ENCODE measurements at places on chromosomes 5 and 9.

DNA sequence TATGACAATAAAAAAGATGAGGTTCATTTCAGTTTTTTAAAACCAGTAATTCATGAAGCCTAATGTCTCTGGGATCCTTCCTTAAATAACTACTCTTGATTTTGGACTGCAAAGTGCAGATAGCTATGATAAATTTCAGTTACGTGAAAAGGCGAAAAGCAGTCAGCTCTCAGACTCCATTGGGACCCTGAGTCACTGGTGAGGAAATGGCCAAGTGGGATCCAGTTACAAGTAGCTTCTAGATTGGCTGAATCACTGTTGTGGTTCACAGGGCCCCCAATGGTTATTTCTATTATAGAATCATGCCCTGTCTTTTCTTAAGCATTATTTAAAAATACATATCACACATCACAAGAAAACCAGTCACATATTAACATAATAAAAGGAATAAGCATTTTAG lies 31.1 kb upstream of the PPP3R2 start:
- peak; percentile 11 for DNase-seq

DNA sequence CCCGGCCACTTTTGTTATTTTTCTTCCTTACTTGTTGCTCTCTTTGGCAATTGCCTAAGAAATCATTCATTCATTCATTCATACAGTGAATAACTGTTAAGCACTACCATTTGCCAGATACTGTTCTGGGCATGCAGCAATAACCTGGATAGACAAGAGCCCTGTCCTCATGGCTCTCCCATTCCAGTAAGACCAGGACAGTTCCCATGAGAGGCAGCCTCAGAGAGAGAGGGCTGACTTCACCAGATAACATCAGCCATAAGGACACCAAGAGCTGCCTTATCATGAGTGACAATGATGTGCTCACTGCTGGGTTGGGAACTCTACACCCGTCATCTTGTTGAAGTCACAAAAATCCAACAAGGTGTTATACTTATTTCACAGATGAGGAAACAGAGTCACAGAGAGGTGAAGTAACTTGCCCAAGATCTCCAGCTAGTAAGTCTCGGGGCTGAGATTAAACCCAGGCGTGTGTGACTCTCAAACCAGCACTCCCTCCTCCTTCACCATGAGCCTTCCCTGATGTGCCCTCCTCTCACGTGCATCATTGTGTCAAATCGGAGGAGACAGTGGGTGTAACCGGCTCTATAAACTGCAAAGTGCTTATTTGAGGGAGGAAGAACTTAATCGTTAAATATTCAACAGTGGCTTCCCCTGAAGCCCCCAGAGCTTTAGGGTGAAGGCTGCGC lies 61.1 kb upstream of the TBC1D2 start:
- no peak for DNase-seq

DNA sequence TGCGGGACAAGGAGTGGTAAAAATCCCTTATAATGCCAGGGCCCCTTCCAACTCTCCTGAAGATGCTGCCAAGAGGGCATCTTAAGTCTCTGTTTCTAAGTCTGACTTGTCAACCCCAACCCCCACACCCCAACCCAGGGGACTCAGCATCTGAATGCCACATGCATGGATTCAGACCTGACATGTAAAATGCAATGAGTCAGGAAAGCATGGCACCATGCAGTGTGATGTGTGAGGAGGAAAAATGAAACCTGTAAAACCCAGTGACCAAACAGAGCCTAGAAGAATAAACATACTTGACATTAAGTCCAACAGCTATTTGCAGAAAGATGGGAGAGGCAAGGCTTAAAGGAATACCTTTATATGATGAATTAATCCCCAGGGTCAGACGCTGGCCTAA lies 112.4 kb downstream of the ASTN2 start:
- no peak for DNase-seq

- DNase-seq: no peak
These were observed 177.6 kb upstream of the ST8SIA4 start for GRCh38 chr5:101080462-101081240.

DNA sequence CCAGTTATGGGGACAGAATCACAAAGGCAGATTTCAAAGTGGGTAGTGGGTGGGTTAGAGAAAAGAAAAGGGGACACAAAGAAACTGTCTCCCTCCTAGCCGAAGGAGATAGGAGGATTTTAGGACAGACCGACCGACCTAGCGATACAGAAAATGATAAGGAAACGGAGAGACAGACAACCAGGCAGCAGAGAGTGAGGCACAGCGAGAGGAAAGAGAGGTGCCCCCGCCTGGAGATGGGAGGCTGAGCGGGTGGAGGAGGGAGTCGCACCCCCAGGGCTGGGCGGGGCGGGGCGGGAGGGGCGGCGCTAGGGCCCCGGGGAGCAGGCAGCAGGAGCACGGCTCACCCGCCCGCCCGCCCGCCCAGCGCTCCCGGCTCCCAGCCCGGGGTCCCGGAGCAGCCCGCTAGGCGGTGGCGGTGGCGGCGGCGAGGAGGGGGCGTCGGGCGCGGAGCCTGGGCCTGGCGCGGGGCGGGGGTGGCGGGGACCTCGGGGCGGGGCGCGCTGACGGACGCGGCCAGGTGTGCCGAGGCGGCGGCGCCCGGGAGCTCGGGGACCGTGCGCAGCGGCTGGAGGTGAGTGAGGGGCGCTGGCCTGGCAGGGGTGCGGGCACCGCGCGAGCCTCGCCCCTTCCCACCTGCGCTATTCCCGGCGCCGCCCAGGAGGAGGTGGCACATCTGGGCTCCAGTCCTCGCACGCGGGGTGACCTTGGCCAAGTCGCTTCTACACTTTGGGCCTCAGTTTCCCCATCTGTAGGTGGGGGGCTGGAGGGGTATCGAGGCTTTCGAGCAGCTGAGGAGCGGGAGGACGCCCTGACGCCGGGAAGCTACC lies 15.9 kb upstream of the SYNPO start:
- no peak for DNase-seq

GRCh38 chr9:87618931-87619330 lies 107.0 kb upstream of the CTSL start:
- no peak for DNase-seq

DNA sequence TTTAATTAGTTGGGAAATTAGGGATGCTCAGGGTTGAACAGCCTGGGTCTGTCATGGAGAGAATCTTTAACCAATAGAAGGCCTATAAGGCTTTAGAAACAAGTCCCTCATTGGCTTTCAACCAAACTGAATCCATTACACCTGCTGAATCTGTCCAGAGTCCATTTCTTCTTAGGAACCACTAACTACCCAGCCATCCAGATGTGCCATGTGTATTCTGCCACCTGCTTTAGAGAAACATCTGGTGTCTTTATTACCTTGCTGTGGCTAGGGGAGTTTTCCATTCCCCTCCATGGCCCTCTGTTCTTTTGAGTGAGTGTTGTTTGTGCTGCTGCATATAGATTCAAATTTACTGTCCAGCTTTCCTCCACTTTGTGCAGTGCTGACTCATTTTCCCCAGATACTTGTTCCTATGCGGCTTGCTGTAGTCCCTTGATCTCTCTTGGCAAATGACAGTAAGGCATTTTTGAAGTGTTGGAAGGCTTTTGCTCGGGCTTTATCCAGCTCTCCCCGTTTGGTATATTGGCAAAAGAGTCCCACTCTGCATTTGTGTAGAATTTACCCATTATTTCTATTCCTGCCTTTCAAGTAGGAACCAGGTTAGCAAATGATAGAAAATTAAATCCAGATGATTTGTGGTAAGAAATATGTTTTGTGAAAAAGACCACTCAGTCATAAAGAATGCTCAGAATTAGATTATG lies 54.6 kb downstream of the NLN start:
- no peak for DNase-seq

DNA sequence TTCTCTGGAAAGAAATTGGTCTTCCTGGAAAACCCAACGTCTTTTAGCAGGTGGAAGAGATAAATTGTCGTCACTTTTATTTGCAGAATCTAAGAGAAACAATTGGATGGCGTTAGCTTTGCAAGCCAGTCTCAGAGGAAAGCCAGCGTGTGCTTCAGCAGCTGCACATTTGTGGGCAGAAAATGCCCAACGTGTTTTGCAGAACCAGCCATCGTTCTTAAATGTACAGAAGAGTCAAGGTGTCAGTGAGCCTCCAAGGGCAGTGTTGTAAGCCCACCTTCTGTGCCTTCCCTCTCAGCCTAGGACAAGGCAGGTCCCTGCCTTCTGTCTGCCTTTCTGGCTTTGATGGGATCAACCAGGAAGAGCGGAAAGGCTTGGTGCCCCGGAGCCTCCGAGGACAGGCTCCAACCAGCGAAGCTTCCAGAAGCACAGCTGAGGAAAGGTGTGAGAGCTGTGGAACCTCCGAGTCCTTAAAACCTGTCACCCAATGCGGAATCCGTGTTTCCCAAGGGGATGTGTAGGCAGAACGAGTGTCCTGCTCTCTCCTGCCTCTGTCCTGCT lies 116.0 kb upstream of the IRX2 start:
- DNase-seq: no peak

GRCh38 chr9:89576404-89576839 lies 28.4 kb upstream of the GADD45G start:
- peak; percentile 50 for DNase-seq

DNA sequence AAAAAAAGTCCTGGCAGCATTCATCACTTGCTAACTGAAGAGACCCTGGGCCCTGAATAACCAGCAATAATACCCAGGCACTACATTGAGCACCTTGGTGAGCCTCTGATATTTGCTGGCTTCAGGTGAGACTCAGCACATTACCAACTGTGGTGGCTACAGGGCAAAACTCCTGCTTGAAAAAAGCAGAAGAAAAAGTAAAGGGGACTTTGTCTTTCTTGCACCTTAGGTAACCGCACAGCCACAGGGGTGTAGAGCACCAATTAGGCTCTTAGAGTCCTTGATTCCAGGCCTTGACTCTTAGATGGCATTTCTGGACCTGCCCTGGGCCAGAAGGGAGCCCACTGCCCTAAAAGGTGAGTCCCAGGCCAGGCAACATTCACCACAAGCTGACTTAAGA lies 269.5 kb downstream of the AUH start:
- no peak for DNase-seq

DNA sequence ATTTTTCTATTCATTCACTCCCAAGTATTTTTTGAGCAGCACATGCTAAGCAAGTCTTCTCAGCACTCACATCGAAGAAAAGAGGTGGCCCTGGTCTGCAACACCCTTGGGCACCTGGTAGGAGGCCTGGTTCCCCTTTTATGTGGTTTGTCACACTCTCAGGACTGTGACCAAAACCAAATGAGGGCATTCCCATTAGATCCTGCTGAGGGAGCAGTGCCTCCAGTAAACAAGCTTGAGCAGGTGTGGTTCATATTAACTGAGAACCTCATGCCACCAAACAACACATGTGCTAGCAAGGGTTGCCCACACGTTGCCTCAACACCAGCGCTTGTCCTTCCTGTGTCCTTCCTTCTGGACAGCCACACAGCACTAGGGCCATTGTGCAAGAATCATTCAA lies 26.9 kb upstream of the SYK start:
- DNase-seq: peak; percentile 34

DNA sequence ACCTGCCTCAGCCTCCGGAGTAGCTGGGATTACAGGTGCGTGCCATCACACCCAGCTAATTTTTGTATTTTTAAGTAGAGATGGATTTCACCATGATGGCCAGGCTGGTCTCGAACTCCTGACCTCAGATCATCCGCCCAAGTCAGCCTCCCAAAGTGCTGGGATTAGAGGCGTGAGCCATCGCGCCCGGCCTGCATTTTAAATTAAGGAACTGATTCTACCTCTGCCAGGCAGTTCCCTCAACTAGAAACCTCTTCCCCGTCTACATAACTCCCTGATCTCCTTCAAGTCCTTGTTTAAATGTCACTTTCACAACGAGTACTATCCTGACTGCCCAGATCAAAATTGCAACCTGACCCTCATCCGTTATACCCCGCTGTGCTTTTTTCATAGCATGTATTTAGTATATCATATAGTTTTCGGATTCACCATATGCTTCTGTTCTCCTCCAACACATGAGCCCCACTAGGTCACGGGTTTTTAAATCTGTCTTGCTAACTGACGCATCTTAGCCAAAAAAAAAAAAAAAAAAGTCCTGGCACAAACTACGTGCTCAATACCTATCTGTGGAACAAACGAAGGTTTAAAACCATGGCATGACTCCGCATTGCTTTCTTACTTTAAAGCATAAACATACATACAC lies 858 bp upstream of the SOWAHA start:
- peak; percentile 69 for DNase-seq

- peak; percentile 67 for DNase-seq
These were observed 50.2 kb upstream of the RNF38 start for GRCh38 chr9:36450110-36450732.

- peak; percentile 71 for DNase-seq
These were observed 72.6 kb downstream of the SMARCA2 start for GRCh38 chr9:2087500-2088313.

GRCh38 chr5:143230676-143230996 lies 172.8 kb downstream of the NR3C1 start:
- no peak for DNase-seq

DNA sequence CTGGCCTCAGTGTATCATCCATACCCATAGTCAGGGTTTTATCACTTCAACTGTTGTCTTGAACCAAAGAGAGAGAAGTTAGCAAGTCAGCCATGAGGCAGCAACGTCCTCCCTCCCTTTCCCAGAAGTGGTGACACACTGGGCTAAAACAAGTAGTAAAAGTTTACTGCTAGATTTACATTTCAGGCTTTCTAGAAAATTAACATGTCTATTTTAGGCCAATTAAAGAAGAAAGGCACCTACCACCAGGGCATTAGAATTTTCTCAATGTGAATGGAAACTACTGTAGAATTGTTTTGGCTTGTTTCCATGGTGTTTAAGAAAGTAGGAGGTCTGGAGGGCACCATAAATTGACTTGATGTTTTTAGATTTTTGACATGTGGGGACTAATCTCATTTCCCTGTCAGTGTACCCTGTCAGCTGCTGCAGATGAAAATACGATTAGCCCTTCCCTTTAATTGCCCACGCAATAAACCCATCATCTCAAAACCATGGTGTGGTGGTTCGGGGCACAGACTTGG lies 121.8 kb upstream of the ELL2 start:
- peak; percentile 53 for DNase-seq

DNA sequence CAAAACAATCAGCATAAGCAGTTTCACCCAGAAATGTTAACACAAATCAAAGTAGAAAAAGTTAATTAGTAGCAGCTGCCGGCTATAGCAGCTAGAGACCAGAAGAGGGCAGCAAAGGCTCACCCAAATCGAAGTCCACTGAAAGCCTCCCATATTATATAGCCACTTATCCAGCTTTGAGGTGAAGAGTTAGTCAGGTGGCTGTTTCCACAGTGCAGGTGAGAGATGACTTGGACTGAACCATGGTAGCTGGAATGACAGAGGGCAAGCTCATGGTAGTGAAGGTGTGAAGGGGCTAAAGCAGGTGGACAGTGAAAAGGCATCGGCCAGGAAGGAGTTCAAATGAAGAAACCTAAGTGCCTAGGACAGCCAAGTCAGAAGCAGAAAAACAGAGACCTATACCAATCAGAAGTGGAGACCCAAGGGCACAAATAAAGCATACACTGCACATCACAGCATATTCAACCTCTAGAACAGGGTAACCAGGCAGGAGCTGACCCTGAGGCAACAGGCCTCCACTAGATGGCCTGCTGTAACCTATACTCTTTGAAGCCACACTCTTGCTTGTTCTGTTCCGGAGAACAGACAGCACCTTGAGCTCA lies 7.2 kb upstream of the RNF38 start:
- peak; percentile 67 for DNase-seq

DNA sequence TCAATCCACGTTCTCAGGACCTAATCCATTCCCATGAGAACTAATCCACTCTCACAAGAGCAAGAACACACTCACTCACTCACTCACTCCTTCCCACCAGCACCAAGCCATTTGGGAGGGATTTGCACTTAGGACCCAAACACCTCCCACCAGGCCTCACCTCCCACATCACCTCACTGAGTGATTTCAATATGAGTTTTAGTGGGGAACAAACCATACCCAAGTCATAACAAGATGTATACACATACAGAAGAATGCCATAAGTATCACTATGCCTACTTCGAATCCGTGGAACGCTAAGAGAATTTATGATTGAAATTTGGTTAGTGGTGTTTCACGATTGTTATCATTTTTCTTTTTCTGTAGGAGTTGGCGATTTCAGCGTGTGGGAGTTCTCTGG lies 29.3 kb upstream of the CTSL start:
- DNase-seq: no peak

Data from suppressor macrophage treated with lipopolysaccharide for 4 hours (primary cell).